ENCODE measurements at places on chromosomes 12 and 14.

GRCh38 chr12:25957793-25958427 is 572 bp upstream of the RASSF8 start:
- no peak for DNase-seq

GRCh38 chr14:68947802-68948201 is 31.3 kb downstream of the ACTN1 start:
- no peak for DNase-seq

GRCh38 chr14:94390372-94391086 is 2.1 kb upstream of the SERPINA1 start:
- no peak for DNase-seq

DNA sequence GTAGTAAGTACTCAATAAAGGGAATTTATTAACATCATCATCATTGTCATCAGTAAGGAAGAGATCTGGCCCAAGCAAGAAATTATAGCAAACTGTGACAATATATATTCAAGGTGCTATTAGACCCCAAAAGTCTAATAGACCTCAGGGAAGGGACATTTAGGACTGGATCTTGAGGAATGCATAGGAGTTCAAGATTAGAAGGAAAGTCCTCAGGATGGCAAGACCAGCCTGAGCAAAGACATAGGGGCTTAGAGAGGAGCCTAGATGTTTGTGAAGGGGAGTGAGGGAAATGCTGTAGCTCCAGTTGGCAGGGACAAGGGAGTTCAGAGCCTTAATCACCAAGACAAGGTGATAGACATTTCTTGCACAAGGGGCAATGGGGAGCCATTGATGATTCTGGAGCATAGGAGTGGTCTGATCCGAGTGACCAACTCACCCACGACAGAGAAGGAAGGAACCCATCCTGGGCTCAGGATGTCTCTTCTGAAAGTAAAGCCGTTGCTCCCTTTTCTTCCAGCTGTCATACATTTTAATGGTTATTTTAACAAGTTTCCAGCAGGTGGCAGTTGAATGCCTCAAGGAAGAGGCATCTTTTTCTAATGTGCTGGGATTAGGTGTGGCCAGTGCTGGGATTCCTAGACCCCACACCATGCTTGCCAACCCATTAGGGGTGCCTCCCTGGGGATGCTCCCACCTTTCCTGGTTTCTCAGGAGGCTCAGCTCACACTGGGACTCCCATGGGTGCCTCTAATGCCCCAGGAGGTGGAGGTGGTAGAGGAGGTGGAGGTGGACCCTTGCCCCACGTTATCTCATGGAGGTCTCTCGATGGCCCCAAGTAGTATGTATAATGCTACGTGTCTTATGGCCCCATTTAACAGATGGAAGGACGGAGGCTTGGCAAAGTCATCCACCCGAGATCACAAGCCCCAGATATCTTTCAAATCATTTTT is 37.8 kb downstream of the PHETA1 start:
- no peak for DNase-seq

DNA sequence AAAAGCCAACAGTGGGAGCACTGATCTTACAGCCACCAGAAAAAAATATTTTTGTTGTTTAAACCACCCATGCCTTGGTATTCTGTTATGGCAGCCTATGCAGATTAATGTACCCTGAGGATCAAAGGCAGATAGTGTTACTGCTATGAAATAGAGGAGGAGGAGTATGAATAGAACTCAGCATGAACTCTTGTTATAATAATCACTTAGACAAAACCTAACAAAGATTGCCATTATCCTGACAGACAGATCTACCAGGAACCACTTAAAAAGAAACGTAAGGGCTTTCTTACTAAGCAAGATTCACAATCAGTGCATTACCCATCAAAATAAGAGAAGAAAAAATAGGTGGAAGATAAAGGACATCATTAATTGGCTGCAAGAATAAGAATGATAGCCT is 558.3 kb downstream of the GALC start:
- no peak for DNase-seq

GRCh38 chr14:53048631-53049030 is 97.8 kb upstream of the FERMT2 start:
- DNase-seq, result no peak

GRCh38 chr12:10098791-10099190 is at the start of gene CLEC1A:
Gene CLEC1A (minus strand): TSS chr12:10098985. CDS start chr12:10098922, 63 bp downstream.
- DNase-seq, result no peak

DNA sequence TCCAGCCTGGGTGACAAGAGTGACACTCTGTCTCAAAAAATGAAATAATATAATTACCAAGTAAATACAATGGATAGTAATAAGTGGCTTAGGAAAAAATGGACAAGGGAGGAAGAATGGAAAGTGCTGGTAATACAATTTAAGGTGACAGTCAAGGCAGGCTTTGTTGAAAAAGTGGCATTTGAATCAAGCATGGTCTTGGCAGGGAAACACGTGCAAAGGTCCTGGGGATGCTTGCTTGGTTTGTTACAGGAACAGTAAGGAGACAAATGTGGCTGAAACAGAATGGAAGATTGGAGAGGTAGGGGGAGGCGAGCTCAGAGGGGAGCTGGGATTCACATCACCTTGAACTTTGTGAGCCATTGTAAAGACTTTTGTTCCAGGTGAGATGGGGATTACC is 153.2 kb downstream of the TMEM132C start:
- DNase-seq, result no peak

GRCh38 chr12:62021808-62022207 is 238.4 kb upstream of the USP15 start:
- no peak for DNase-seq

- DNase-seq, result no peak
Measured at GRCh38 chr12:53683494-53683893, 7.6 kb upstream of the ATP5MC2 start.

- DNase-seq, result no peak
Measured at GRCh38 chr12:99055299-99055698, 410.2 kb downstream of the APAF1 start.
